Activated CD4-positive, alpha-beta T cell treated with anti-CD3 and anti-CD28 coated beads, Interleukin-2, amount 50 U/mL, for 16 hours (primary cell): ENCODE measurements at places on chromosomes 6 and 20.
A peak's percentile ranks its signal among the peaks of the same experiment; 100 is the strongest.

GRCh38 chr6:3557336-3557735, 100.5 kb upstream of the SLC22A23 start:
- DNase-seq: no peak

- DNase-seq: no peak
Observed at GRCh38 chr6:136866872-136867416, 44.6 kb downstream of the PEX7 start.

DNA sequence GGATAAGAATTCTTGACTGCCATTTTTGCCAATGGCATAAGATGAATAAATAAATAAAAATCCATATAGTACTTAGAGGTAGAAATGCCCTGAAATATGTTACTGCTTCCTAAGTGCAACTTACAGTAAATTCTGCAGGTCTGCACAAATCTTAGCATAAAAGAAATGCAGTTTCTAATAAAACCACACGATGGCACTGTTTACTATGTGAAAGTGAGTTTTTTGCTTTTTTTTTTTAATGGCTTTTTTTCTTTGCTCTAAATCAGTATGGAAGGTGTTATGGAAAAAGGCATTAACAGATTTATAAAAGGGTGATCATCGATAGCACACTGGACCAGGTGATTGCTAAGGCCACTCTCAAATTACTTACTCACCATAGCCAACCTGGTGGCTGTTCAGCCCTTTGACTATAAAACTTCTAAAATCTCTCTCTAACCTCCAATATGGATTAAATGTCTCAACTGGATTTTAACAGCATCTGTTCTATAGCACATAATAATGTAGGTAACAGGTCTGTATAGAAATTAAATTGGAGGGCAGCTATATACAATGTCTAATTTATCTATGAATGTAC, 45.8 kb downstream of the AHI1 start:
- DNase-seq: peak; percentile 39

DNA sequence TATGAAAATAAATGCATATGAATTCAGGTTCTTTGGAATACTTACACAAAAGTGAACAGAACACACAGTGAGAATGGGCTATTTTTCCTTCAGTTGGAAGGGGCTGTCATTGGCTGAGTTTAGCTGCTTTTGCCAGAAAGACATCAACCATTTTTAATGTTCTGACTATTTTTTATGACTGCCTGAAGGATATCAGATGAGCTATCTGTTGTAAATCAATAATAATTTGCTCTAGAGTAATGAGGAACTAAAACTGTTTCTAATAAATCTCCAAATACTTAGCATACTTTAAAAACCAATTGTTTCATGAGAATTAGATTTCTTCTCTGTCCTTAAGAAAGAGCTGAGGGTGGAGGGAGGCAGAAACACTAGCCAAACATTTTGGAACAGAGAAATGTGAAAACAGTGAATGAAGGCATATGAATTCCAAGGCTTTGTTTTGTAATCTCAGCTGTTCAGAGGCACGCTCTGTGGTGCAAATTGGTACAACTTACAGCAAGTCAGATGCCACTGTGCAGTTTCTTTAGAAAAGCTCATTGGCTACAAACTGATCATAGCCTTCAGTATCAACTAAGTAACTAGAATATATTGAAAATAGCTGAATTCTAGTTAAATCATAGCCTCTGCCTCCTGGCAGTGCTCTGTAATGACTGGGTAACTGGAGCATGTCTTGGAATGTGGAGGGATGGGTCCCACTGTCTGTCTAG, 228.9 kb upstream of the JAG1 start:
- DNase-seq: no peak

DNA sequence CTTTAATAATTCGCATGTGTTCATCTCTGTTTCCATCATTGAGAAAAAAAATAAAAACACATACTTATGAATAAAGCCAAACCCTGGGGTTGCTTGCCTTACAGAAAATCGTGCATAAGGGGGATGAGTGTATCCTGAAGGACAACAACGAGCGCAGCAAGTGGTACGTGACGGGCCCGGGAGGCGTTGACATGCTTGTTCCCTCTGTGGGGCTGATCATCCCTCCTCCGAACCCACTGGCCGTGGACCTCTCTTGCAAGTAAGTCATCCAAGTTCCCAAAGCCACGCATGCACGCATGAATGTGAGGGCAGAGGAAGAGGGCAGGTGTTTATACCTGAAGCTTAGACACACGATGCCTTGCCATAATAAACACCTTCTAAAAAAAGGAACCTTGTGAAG, 20.9 kb upstream of the SNRNP48 start:
- DNase-seq: no peak

GRCh38 chr6:52489881-52490280, 69.7 kb downstream of the EFHC1 start:
- DNase-seq: no peak

DNA sequence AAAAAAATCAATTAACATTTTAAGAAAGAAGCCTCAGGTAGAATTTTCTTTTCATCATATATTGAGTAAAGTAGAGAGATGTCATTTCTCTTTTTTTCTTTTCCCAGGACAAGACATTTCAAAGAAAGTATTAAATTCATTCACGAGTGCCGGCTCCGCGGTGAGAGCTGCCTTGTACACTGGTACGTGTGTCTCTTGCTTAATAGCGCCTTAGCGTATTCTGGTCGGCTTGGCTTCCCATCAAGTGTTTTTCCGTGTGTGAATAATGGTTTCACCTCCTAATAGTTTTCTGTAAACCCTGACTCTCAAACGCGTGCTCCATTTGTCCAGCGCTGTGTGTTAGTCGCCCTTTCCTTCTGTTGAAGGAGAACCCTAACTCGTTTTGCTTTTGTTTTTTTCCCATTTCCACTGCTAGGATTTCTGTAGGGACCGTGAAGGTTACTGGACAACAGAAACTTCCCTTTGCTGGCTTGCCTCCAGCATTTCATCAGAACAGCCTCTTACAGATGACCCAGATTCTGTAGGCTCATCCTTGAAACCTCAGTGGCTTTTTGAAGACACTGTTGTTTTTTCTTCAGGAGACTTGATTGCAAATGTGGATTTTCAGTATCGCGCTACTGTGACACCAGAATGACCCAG, 45.7 kb upstream of the IRF4 start:
- DNase-seq: no peak

DNA sequence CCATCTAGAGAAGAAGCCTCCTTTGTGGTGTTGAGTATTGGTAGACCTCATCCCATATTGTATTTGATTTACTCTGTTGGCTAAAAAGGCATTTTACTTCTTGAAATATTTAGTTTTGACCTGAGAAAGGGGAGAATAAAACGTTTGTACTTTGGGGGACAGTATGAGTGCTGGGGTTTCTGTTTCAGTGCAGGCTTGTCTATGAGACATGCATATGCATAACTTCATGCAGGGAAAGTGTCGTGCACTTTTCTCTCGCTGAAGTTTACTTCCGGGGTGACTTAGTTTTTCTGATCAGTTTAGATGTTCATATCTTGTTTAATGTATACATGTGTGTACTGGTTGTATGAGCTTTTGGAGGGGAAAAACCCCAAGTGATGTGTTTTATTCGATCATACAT, 59.5 kb downstream of the UTRN start:
- DNase-seq: peak; percentile 69

- no peak for DNase-seq
Observed at GRCh38 chr6:129517288-129517687, 192.7 kb downstream of the ARHGAP18 start.

DNA sequence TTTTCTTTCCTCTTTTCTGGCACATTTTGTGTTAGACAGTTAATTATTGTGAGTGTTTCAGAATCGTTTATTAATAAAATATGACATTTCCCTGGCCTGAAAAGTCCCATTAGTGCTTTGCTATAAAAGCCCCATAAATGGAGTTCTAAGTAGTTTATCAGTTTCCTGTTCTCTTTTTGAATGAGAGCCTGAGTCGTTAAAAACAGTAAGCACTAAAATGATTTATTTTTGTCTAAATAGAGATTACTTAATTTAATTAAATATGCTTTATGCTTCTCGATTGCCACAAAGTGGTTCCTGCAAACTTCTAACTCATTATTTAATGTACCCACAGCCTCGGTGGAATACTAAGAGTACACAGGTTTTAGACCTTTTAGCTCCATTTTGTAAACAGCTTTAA, 577.9 kb downstream of the C6orf118 start:
- DNase-seq: no peak

DNA sequence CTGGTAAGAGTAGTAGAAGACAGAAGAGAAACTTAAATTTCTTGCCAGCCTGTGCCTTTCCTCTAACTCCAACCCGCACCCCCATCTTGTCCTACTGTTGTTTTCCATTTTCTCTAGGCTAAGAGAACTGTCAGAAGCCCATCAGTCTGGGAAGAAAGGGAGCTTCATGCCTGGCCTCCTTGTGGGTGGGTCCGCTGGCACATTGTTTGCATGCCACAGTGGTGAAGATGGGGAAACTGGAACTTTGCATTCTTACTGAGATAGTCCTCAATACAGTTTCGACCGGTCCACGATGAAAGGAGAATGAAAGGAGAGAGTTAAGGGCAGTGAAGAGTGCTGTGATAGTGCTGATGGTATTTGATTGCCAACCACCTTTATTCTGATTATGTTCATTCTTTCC, 103.1 kb downstream of the TCP11 start:
- no peak for DNase-seq

GRCh38 chr6:19838442-19839236, 1.5 kb downstream of the ID4 start:
- no peak for DNase-seq
